NCI-H187 treated with DMSO at 0.1 percent for 48 hours (cell line): ENCODE measurements at places on chromosomes 1 and 21.

DNA sequence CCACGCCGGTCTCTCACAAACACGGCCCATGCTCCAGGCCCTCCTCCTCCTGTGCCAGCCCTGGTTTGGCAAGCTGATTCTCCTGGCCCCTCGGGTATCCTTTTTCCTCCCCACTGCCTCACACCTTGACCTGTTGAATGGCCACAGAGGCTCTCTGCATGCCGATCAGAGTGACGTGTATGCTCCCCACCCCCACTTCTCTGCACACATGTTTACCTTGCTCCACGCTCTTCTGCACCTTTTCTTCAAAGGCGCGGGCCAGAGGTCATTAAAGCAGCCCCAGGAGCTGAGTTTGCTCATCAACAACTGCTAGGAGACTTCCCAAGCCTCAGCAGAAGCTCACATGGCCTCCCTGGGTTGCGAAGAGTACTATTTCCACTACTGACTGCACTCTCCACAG is 139.3 kb upstream of the EDN2 start:
- DNase-seq, result no peak

DNA sequence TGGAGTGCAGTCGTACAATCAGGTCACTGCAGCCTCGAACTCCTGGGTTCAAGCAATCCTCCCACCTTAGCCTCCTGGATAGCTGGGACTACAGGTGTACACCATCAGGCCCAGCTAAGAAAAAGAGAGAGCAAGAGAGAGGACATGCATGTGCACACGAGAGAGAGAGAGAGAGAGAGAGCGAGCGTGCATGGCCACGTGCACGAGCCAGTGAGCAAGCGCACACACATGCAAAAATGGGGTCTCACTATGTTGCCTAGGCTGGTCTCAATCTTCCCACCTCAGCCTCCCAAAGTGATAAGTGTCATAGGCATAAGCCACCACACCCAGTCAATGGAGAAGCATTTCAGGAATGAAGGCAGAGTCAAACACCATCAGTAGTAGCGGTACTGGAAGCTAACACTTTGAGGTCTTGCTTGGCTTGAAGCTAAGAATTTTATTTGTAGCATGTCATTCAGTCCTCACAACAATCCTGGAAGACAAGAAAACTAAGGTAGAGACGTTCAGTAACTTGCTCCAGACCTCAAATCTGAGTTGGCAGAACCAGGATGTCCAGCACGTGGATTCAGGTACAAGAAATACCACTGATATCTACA is 14.5 kb downstream of the GNB1 start:
- no peak for DNase-seq

DNA sequence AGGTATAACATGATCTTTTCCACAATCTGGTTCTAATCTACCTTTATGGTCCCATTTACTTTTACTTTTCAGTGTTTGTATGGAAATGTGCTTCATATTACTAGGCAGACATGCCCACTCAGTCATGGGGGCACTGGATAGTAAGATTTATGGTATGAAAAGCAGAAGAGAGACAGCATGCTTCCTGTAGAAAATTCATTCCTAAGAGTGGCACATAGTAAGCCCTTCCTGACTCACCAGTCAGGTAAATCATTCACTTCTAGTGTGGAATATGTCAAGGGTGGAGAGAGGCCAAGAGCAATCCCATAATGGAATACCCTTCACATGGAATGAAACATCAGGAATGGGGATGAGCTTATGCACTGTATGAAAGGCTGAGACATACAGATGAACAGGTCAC is 49.5 kb upstream of the BCL10 start:
- DNase-seq, result no peak

GRCh38 chr1:8580566-8580965 is 236.9 kb downstream of the RERE start:
- no peak for DNase-seq

GRCh38 chr1:226432586-226433340 is 24.9 kb upstream of the PARP1 start:
- no peak for DNase-seq

GRCh38 chr1:107196973-107197562 is 56.2 kb downstream of the NTNG1 start:
- DNase-seq, result no peak

DNA sequence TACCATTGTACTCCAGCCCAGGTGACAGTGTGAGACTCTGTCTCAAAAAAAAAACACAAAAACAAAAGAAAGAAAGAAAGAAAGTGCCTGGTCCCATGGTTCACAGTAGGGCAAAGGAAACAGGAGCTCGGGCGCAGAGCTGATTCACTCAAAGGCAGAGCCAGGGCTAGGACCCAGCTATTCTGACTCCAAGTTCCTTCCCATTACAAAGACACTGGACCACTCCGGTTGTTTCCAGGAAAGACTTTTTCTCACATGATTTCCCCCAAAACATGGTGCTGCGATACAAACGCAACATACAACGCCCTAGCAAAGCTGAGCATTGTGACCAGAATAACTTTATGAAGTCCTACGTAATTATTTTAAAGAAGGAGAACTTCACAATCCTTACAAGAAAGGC is 10.7 kb downstream of the ABCG1 start:
- DNase-seq, result no peak

DNA sequence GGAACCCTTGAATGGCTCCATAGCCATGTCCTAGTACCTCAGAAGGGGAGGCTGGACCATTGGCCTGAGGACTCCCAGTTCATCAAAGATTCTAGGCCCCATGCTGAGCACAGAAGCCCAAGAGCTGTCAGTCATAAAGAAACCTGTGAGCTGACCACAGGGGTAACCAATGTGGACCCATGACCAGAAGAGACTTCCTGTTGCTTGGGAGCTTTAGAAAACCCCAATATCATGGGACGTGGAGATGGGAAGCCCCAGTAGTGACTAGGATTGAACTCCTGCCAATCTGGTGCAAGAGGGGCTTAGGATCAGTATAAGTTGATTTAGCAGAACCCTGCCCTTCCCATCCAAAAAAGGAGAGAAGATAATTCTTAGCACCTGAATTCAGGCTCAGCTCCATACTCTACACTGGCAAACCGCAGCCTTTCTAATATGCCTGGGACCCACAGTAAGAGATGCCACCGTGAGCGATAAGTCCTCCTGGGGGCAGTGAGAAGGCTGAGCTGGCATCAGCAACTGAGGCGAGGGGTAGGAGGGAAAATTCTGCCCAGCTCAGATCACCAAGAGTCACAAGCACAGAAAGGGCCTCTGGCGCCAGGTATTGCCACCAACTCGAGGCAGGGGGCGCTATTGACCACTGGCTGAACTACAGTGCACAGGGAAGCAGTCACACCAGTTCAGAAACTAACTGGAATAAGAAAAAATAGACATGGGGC is 108.9 kb downstream of the CAPN8 start:
- no peak for DNase-seq

- DNase-seq, result no peak
Measured at GRCh38 chr1:228849011-228849541, 113.8 kb downstream of the RHOU start.

DNA sequence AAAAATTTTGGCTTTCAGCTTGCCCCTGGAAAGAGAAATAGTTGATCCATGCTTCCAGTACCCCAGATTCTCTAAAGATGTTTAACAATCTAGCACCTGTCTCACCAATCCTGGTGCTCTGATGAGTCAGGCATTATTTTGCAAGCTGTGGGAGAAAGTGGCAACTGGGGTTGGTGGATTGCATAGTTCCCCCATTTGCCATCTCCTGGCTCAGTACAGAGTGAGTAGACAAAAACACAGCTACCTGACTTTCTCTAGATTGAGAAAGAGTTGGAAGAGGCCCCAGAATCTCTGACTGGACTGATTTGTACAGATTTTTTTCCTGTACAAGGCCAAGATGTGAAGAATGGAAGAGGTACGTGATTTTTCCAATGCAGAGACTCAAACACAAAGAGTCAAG is 75.1 kb upstream of the NEGR1 start:
- no peak for DNase-seq

DNA sequence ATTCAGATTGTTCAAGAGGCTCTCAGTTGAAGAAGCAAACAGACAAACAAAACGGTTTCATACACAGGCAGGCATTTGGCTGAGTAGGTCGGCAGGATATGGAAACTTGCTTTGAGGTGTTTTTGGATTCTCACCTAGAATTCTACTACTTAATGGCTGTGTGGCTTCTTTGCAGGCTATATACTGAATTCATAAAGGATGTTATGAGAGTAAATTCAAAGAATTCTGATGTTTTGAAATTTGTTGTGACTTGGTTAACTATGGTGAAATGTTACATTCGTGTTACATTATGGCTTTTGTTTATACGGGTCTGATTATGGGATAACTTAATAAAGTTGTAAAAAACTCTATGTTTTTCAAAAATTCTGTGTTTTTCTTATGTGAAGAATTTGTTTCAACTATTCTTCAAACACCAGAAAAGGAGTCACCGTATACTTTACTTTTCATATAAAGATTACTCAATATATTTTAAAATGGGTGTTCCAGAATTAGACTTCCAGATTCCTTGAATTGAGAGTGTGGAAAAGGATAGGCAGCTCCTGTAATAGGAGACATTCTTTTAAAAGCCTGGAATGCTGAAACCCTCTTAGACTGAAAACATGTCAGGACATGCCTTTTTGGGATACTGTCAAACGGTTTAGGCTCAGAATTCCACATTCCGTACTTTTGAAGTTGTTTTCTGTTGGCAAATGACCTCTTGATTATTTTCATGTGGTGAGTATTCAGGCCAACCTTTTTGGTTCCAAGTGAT is 8.2 kb upstream of the IRF2BP2 start:
- DNase-seq, result no peak

DNA sequence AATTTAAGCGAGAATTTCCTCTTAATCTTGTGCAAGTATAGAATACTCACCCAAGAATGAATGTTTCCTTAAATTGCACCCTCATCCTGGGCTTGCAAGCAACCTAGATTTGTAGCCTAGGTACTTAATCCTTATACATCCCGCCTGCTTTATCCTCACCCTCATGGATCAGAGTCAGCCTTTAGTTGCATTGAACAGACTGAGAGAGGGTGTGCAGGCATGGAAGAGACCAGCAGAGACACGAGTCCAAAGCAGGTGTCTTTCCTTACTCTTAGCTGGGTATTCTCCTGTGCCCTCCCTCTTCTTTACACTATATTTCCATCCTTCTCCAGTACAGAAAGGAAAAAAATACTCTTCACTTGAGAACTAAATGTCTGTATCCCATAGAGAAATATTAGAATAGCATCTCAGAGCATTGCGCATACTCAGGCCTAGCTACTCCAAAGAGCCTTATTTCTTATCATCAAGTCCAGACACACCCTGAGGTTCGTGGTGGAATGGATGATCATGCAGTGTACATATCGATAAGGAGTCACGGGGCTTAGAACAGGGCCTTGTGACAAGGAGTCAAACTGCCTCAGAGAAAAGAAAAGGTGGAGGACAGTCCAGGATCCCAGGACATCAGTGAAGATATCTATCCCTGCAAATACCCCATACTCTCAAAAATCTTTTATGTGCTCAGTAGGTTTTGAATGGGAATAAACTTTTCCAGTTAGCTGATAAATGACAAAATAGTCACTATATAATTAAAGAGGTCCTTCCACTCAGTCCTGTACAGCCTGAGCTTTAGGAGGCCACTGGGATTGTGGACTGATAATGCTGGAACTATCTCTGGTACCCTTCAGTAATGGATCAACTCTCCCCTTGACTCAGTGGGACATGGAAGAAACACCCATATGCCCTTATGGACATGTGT is 297.9 kb downstream of the GRIK1 start:
- DNase-seq, result no peak

GRCh38 chr21:36029309-36029708 is 31.0 kb downstream of the SETD4 start:
- no peak for DNase-seq

- DNase-seq, result no peak
Measured at GRCh38 chr1:24927988-24928688, 1.9 kb downstream of the RUNX3 start.

- no peak for DNase-seq
Measured at GRCh38 chr1:63951059-63951946, 177.5 kb downstream of the ROR1 start.

- no peak for DNase-seq
Measured at GRCh38 chr1:244678697-244679096, 25.8 kb downstream of the DESI2 start.

GRCh38 chr1:46522184-46522968 is 29.1 kb downstream of the KNCN start:
- DNase-seq, result no peak

DNA sequence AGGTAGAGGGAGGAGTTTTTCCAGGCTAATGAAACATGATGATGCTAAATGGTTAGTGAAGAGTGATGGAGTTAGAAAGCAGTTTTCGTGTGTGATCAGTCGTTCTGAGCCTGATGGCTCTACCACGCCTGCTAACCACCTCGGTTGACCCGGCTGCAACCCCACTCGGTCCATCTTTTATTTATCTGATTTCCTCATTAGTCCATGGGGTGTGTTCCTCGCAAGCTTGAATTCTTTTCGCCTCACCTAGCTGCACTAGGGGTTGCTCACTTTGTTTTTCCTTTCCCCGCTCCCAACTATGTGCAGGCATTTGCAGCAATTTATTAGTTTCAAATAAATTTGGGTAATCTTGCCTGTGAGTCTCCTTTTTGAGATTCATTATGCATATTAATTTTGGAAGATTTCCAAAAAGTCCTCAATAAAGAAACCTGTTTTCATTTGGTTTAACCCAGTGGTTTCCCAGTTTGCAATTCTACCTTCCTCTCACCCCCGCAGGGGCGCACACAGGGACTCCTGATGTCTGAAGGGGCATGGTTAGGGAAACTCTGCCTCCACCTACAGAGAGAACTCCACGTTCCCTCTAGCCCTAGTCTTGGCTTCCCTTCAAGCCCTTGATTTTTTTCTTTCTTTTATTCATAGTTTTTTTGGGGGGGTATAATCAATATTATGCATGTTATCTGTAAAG is 12.6 kb downstream of the B3GALT5 start:
- no peak for DNase-seq

DNA sequence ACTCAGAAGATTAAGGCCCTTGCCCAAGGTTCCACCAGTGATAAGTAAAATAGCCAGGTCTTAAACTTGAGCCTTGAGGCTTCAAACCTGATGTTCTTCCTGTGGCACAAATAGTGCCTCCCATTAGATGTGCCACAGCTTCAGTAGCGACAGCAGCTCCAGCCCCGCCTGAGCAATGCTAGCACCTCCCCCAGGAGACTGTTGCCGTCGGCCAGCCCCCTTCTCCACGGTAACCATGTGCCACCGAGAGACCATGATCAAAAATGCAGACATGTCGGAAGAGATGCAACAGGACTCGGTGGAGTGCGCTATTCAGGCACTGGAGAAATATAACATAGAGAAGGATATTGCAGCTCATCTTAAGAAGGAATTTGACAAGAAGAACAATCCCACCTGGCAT is 32.2 kb downstream of the KLHDC7A start:
- DNase-seq, result no peak
